Iris pigment epithelial cell (primary cell): ENCODE measurements at places on chromosomes 12 and 14.

DNA sequence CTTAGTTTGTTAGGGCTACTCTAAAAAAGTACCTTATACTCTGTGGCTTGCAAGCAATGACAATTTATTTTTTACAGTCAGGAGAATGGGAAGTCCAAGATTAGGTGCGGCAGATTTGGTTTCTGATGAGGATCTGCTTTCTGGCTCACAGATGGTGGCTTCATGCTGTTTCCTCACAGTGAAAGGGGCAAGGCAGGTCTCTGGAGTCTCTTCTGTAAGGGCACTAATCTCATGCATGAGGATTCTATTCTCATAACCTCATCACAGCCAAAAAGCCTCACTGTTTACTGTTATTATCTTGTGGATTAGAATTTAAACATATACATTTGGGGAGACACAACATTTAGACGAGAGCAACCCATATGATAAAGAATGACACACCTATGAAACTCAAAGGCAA is 1957.4 kb upstream of the SEL1L start:
- no peak for DNase-seq

DNA sequence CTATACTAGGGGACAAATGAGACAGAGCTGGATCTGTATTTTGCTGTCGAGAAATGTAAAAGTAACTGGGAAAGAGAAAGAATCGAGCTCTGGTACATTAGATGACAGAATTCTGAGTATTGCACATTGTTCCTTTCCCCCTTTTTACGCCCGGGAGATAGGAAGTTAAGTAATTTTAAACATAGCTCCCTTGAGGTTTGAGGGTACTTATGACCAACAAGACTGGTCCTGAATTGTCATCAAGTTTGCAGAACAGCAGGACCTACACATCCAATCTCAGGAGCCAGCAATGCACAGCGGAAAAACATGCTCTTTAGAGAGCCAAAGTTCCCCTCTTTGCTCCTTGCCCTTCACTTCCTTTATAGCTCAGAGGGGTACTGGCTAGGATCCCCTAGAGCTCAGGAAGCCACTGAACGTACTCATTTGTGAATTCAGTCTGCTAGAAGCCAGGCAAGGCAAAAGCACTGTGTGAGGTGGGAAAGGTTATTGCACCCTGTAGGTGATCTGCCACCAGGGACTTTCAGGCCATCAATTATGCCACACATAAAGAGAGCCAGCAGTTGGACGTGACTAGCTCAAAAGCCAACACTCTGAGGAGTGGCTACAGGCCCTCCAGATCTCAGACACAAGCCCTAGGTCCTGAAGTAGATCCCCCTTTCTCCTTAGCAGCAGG is 333.8 kb downstream of the KCNH5 start:
- DNase-seq, result no peak

- no peak for DNase-seq
Measured at GRCh38 chr14:59147007-59147406, 41.5 kb upstream of the DAAM1 start.

GRCh38 chr12:53187145-53187899 is 6.6 kb upstream of the CSAD start:
- DNase-seq, result no peak
